NCI-H2171 treated with DMSO at 0.1 percent for 48 hours (cell line): ENCODE measurements at places on chromosomes 13 and 19.
A peak's percentile ranks its signal among the peaks of the same experiment; 100 is the strongest.

DNA sequence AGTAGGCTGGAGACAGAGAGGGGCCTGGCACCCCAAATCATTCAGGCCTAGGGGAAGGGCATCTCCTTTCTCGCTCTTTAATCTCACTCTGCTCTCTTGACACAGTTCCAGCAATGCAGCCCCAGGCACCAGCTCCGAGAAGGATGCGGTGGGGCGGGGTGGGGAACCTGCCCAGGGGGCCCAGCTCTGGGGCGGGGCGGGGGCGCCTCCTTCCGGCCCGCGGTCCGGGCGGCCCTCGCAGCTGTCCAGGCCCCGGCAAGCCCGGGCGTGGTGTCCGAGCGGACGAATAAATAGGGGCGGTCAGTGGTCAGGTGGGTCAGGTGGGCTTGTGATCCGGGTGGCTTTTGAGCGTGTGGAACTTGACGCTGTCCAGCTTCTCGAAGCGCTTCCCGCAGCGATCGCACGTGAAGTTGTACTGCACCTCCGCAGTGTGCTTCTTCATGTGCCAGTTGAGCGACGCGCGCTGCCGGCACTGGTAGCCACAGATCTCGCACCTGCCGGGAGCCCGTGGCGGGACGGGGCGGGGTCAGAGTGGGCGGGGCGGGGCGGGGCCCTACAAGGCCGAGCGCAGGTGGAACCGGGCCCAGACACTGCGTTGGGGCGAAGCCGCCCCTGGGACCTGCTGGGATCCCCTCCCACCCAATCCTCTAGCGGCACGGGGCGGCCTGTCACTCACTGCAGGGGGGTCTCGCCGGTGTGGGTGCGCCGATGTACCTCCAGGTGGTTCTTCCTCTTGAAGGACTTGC, 2.7 kb upstream of the ELAVL3 start:
- DNase-seq: no peak

DNA sequence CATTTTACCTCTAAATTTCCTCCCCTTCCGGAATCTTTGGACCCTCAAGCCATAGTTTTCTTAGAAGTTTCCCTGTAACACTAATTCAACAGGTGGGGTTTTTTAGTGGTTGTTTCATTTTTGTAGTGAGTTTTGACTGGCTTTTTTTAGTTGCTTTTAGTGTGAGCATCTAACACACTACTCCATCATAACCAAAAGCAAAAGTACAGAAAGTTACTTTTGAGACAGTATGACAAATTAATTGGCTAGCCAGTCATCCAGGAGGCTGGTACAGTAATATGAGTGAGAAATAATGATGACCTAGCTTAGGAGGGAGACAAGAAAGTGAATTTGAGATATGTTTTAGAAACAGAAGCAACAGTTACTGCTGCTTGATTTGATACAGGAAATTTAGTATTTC, 71.5 kb downstream of the DNAJC15 start:
- DNase-seq: no peak

GRCh38 chr19:16125737-16126495, 14.2 kb downstream of the RAB8A start:
- DNase-seq: no peak

- DNase-seq: no peak
These were observed 11.3 kb upstream of the PNMA8A start for GRCh38 chr19:46482631-46483030.

DNA sequence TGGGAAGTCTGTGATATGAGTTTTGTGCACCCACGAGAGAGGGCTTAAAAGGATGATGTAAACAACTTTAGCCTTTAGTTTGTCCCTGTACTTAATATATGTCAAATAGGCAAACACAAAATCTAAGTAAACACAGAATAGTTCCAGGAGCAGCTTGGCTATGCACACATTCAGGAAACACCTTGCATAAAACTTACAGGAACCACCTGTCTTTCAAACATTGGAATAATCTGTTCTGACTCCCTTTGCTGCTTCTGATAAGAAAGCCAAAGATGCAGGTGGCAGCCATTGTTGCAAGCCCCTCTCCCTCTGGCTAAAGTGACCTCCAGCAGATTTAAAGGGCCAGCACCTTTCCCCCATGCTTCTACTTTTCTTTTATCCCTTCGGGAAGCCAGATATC, 4.7 kb downstream of the EEF1AKMT1 start:
- DNase-seq: no peak

DNA sequence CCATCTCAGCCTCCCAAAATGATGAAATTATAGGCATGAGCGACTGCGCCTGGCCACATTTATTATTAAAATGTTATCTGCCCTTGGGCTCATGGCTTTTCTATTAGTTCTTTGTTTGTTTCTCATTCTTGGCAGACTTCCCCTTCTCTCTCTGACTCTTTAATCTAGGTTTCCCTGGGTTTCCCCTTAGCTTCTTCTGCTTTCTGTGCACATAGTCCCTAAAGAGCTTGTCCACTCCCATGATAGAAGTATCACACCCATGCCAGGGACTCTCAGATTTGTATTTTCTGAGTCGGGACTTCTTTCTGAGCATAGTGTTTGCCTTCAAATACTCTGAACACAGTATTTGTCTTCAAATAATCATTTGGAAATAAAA, 38.6 kb upstream of the ITM2B start:
- DNase-seq: no peak

DNA sequence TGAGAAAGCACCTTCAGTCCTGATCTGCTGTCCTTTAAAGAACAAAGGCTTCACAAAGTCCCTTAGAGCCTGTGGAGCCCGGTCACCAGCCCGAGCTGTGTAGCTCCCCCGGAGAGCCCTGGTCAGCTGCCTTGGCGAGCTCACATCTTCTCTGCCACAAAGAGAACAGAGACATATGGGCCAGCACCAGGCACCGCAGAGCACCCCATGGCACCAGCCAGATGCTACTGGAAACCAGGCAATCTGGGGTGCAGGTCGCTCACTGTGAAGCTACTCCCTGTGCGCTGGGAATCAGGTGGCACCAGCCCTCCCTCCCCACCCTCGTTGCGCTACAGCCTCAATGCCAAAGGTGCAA, 44.3 kb upstream of the F7 start:
- DNase-seq: no peak

- DNase-seq: no peak
These were observed 61.0 kb downstream of the STK24 start for GRCh38 chr13:98515818-98516465.

- DNase-seq: no peak
These were observed 9.2 kb upstream of the SERP2 start for GRCh38 chr13:44364345-44365000.

GRCh38 chr19:29524201-29524911, 1.4 kb upstream of the VSTM2B start:
- peak; percentile 2 for DNase-seq

- DNase-seq: no peak
These were observed 104.4 kb upstream of the LSM14A start for GRCh38 chr19:34067861-34068271.

DNA sequence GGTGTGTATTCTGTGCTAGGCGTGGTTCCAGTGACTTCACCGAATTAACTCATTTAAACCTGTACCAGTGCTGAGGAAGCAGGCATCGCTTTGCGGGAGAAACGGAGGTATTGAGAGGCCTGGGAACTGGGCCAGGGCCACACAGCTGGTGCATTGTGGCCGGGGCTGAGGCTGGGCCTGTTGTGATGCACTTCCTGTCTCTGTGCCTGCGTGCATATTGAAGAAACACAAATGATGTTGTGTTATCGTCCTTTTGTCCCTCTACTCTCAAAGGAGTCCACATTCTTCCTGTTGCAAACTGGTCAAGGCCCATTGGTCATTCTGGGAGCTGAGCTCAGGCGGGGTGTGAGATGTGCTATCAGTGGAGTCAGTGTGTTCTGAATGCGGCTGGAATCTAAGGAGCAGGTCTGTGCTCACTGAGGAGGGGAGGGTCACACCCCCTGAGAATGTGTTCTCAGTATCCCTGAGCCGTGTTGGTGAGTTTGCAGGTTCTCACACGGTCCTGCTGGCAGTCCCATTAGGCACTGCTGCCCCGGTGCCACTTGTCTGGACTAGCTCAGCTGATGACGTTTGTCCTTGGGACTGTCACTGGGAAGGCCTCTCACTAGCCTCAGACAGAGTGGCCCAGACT, 62.1 kb downstream of the ARHGEF7 start:
- DNase-seq: peak; percentile 33

GRCh38 chr19:12873891-12874745, 7.1 kb downstream of the DNASE2 start:
- DNase-seq: no peak

DNA sequence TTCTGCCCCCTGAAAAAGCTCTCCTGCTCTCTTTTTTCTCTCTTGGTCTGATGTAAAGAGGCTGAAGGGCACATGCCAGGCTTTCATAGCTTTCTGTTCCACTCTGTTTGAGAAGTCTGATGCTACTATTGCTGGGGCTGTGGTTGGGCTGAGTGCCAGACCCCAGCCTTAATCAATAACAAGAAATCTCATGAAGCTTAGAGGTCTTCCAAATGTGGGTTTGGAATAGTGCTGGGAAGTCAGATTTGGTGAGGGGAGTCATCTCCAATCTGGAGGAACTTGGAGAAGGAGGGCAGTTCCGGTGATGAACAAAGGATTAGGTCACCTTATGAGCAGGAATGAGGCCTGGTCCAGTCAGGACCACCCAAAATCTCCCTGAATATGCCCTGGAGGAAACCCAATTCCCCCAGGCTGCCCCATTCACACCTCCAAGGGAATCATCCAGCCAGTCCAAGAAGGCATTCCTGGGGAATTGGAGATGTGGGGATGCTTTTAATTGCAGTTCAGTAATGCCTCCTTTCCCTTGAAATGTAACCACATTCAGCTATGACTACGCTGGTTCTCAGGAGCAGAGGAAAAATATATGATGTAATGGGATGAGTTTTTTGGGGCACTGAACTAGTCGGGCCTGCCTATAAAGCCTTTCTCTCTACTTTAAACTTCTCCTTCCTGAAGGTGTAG, 102.0 kb downstream of the STARD13 start:
- no peak for DNase-seq
